Fibroblast of skin of back (primary cell): ENCODE measurements at places on chromosomes 6 and 20.
A peak's percentile ranks its signal among the peaks of the same experiment; 100 is the strongest.

- no peak for DNase-seq
These were observed 22.5 kb downstream of the KLHL32 start for GRCh38 chr6:96947055-96947454.

- no peak for DNase-seq
These were observed 40.0 kb downstream of the REPS1 start for GRCh38 chr6:138948004-138948403.

DNA sequence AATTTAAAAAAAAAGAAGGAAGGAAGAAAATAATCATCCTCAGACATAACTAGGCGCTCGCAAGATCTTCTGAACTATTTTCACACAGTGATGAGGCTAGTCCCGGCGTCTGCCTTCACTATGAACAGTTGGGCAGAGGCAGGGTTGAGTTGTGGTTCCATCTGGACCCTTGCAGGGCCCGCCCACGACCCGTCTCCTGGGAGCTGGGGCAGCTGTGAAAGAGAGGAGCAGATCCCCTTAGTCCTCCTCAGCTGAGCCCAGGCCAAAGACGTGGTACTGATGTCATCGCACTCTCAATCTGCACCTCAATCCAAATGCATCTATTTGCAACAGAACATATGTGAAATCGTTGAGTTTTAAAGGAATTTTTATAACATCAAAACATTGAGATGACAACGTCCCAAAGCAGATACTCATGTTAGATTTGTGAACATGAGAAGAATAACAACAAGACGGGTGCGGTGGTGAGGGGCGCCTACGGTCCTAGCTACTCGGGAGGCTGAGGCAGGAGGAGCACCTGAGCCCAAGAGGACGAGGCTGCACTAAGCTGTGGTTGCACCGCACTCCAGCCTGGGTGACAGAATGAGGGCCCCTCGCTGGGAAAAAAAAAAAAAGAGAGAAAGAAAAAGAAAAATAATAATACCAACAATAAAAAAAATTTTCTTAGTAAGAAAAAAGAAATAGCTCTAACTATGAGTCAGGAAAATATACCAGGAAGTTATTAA lies 15.3 kb downstream of the TCFL5 start:
- no peak for DNase-seq

DNA sequence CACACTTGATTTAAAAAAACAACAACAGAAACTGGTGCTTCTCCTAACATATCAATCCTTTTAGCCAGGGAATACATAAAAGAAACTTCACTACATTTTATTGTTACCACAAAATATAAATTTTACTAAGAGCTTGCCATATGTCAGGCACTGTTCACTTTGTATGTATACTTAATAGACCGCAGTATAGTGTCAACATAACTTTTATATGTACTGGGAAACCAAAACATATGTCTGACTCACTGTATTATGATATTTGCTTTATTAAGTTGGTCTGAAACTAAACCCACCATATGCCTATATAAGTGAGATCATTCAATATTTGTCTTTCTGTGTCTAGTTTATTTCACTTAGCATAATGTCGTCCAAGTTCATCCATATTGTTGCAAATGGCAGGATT lies 108.4 kb downstream of the KLHL32 start:
- DNase-seq: peak; percentile 14

DNA sequence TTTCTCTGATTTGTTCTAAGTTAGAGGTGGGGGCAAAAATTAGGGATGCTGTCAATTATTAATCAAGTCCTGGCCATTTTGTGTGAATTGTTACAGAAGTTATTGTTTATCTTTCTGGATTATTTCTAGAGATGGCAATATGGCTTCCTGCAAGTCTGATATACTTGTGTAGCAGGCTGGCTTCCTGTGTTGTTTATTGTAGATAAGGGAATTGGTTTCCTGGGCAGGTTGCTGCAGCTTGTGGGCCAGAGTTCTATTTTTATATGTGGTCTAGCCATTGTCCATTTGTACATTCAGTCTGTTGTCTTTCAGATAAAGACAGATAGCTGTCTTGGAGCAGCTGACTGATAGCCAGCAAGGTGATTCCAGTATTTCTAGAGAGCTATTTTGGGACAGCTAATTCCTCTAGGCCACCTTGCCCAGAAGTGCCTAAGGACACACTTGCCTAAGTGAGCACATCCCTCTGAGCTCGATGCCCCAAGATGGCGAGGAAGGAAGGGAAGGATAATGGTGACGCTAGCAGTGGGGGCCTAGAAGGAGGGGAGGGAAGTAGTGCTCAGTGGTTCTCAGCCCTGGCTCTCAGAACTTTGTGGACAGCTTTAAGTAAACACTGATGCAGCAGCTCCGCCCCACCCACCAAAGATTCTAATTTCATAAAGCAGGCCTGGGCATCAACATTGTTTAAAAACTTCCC lies 25.5 kb downstream of the DDO start:
- DNase-seq: no peak

GRCh38 chr20:63158352-63158751 lies 57.6 kb downstream of the YTHDF1 start:
- no peak for DNase-seq

DNA sequence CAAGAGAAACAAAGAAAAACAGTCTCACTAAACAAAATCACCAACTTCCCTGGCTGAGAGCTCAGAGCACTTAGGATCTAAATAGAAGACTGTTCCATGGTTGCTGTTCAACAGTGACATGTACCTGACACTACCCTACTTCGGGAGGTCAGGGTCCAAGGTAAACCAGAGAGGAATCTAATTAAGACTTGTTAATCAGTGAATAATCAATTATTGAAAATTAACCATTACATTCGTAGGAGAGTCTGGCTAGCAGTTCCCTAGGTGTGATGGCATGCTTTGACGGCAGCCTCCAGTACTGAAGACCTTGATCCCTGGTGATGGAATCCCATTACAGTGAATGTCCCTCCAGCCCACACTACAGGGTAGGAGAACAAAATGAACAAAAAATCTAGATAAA lies 154.0 kb upstream of the AFDN start:
- no peak for DNase-seq

DNA sequence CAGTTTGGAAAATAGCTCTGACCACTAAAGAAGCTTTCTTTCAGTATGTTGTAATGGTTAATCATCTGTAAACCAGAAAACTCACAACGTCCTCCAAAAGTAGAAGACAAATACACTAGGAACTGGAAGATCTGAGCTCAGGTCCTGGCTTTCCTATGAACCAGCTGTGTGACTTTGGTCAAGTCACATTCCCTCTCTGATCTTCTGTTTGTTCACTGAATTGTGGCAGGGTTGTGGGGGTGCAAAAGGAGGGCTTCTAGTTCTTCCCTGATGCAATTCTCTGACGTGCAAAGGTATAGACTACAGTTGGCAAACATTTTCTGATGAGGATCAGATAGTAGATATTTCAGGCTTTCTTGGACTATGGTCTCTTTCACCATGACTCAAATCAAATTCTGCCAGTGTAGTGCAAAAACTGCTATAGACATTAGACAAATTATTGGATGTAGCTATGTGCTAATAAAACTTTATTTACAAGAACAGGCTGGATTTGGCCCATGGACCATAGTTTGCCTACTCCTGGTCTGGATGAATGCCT lies 44.9 kb downstream of the ATXN1 start:
- no peak for DNase-seq

GRCh38 chr6:106163446-106163965 lies 77.4 kb downstream of the PRDM1 start:
- peak; percentile 72 for DNase-seq

DNA sequence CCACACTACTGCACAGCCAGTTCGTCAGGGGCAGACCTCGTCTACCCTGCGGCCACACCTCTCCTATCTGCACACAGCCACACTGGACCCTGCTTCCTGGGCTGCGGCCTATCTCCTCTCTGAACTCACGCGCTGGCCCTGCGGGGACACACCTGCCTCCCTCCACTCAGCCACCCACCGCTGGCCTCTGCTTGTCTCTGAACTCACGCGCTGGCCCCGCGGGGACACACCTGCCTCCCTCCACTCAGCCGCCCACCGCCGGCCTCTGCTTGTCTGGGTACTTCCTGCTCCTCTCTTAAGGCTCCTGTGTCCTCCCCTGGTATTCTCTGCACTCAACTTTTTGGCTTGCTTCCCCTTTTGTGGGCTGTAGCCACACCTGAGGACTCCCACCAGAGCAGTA lies 52.3 kb downstream of the HUS1B start:
- DNase-seq: no peak

DNA sequence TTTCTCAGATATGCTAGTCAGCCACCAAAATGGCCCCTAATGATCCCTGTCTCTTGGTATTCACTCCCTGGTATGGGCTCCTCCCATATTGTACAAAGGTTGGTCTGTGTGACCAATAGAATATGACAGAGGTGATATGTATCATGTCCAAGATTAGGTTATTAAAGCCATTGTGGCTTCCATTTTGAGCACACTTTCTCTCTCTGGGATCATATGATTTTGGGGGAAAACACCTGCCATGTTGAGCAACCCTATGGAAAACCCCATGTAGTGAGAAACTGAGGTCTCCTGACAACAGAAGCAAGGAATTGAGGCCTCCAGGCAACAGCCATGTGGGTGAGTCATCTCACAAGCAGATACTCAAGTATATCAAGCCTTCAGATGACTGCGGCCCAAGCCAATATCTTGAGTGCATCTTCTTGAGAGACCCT lies 7.1 kb upstream of the ZNF318 start:
- no peak for DNase-seq

DNA sequence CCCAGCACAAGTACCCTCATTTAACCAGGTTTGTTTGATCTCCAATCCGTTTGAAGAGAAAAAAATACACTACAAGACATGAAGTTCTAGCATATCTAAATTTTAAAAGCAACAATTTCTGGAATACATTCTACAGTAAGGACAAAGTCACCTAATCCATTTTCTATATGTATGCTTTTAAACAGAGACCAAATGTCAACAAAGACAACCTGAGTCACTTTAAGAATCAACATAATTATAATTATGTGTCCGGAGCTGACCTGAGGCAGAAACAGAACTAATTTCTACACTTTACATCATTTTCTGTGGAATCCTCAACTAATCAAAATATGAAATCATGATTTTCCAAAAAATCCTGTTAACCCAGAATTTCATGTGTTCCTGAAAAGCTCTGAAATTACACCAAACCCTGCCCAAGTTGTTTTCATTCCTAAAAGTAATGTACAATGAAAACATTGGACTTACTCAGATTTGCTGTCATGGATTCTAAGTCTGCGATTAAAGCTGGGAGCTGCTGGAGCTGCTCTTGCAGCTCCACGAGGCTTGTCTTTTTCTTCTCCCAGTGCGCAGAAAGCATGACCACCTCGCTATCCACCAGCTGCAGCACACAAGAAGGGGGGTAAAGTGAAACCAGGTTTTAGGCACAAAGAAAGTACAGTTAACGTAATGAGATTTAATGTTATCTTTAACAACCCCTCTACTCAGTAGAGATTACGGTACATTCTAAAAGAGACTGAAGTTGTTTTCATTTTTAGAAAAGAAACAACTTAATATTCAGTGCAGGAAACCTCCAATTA lies 35.8 kb downstream of the DTNBP1 start:
- no peak for DNase-seq

- peak; percentile 30 for DNase-seq
These were observed 332.4 kb upstream of the PRDM1 start for GRCh38 chr6:105753620-105754211.

GRCh38 chr6:139282684-139283083 lies 9.1 kb downstream of the TXLNB start:
- DNase-seq: no peak

- no peak for DNase-seq
These were observed 50.2 kb downstream of the TMEM242 start for GRCh38 chr6:157272866-157273755.

DNA sequence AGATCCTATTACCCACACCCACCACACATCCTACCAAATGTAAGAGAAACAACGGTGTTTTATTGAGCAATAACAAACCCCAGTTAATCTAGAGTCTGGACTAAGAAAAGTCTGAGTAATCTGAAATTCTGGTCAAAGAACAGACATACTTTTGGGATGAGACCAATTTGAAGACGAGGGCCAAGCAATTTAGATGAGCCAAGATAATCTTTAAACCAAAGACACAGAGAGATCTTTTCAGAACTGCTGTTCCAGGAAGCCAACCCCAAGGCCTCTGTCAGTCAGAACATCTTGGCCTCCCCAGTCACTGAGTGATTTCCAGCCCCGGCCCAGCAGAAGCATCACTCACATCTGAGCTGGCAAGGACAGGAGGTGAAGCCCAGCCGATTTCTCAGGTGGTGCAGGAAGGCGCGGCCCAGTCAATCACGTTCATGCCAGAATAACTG lies 118.5 kb upstream of the SYNDIG1 start:
- DNase-seq: peak; percentile 47

DNA sequence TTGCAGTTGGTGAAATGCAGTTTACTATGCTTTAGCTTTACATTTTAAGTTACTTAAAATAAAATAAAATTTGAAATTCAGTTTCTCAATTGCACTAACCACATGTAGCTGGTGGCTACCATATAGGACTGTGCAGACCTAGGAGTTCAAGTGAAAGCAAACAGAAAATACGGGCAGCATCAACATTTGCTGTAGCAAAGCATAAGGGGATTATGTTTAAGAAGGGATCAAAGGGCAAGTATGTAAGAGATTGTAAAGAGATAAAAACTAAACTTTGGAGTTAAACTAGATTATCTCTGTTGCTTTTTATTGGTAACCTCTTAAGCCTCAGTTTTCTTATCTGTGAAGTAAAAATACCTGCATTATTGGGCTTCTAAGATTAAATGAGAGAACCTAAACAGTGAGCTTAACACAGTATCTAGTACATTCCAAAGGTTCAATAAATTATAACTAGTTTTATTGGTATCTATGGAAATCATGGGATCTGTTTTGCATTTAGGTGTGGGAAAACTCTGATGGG lies 81.2 kb downstream of the SPTLC3 start:
- no peak for DNase-seq

- DNase-seq: peak; percentile 61
These were observed 702.1 kb downstream of the RFPL4B start for GRCh38 chr6:113049190-113049589.

GRCh38 chr6:96943555-96944215 lies 19.2 kb downstream of the KLHL32 start:
- no peak for DNase-seq

GRCh38 chr6:39983193-39983592 lies 48.9 kb upstream of the MOCS1 start:
- no peak for DNase-seq

DNA sequence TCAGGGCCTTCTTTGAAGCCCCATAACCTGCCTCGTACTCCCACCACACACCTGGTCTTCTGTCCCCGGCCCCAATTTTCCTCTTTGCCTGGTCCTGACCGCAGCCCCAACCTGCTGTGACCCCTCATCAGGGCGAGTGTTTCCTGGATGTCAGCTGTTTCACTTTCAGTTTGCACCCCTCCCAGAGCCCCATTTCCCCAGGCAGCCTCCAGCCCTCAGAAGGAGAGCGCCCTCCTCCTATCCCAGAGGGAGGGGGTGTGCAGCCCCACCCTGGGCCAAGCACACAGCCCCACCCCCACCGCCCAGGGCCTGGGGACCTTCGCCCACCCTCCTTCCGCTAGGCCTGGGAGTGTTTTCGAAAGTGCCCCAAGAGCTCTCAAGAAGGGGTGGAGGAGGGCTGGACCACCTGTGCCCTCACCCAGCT lies 1.5 kb downstream of the BAK1 start:
- no peak for DNase-seq

- peak; percentile 93 for DNase-seq
These were observed 22.0 kb upstream of the SRC start for GRCh38 chr20:37323985-37324384.

GRCh38 chr20:50652702-50653294 lies 38.5 kb downstream of the RIPOR3 start:
- DNase-seq: peak; percentile 73
